ENCODE measurements at places on chromosomes 16 and 17. TPM values are rescaled to one million over a fixed set of nuclear protein-coding genes. Genes with fewer than 3 reads are reported as not detected.

DNA sequence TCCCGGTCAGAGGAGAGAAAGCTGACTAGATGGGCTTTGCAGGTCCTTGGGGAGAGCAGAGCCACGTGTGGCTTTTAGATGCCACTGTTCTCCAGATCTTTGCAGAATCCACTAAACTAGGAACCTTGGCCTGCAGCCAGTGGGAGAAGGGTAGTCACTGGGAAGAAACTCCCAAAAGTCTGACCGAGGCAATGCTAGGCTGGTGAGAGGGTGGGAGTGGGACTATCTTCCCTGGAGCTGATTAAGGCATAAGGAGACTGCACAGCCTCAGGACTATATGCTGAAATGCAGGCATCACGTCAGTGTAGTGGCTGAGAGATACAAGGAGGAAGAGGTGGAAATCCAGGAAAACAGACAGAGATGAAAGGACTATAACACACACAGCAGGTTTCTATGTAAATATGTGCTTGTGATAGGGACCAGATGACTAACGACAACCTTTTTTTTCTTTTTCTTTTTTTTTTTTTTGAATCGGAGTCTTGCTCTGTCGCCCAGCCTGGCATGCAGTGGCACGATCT is 2.2 kb upstream of the GSDMA start:
- no peaks in the 10 kb centered on the region for H3K27me3 ChIP-seq
- H3K36me3 ChIP-seq: no peaks in the 10 kb centered on the region

GRCh38 chr16:10581507-10581906 is 1.1 kb upstream of the EMP2 start:
- DNase-seq: no peak
- H3K27me3 ChIP-seq: no peaks in the 10 kb centered on the region
- peaks cover 24% of the 10 kb centered on the region for H3K4me1 ChIP-seq
- no peak overlapping the region for H3K27ac ChIP-seq
- no peaks in the 10 kb centered on the region for H3K36me3 ChIP-seq
- H3K4me3 ChIP-seq: no peak overlapping the region

- H3K27me3 ChIP-seq: no peaks in the 10 kb centered on the region
- peaks cover 11% of the 10 kb centered on the region for H3K36me3 ChIP-seq
- H3K27ac ChIP-seq: no peak overlapping the region
- DNase-seq: no peak
These were observed 98.3 kb downstream of the CHD9 start for GRCh38 chr16:53153130-53153529.

DNA sequence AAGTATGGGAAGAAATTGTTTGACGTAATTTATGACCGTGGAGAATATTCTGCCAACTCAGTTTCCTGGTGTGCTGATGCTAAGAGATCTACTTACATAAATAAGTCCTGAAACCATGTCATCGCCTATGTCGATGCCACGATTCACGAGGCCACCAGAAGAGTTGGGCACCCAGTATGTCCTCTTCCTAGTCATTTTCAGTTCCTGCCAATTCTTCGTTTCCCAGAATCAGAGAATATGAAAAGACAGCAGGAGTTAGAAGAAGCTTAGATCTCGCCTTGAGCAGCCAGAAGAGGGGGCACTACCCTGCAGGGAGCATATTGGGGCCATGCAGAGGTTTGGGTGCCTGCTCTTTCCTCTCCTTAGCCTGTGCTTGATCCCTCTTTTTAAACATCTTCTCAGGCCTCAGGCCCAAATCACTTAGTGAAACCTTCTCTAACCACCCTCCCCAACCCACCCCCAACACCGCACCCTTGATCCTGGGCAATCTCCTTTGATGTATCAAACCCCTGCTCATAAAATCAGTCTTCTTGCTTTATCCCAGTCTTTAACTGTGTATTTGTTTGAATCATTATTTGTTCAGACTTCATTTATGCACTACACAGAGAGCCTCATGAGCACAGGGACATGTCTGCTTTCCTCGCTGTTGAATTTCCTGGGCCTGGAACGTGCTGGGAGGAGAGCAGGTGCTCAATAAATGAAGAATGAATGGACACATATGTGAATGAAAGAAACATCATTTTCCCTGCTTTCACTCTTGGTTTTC is 12.2 kb upstream of the LONP2 start:
- no peak for DNase-seq
- H3K27ac ChIP-seq: no peak overlapping the region
- H3K36me3 ChIP-seq: no peaks in the 10 kb centered on the region

DNA sequence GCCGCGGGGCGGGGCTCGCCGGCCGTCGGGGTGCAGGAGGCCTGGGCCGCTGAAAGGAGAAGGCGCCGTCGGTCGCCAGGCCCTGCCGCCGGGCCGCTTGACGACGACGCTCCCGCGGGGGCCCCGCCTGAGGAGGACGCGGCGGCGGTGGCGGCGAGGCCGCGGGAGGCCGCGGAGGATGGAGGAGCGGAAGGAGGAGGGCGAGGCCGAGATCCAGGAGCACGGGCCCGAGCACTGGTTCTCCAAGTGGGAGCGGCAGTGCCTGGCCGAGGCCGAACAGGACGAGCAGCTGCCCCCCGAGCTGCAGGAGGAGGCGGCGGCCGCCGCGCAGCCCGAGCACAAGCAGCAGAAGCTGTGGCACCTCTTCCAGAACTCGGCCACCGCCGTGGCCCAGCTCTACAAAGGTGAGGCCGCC is 430 bp downstream of the HAPSTR1 start:
- H3K27ac ChIP-seq: peak overlapping the region; percentile 88
- H3K4me1 ChIP-seq: peaks cover 32% of the 10 kb centered on the region
- H3K4me3 ChIP-seq: peak overlapping the region; percentile 78
- no peaks in the 10 kb centered on the region for H3K27me3 ChIP-seq
- peaks cover 19% of the 10 kb centered on the region for H3K36me3 ChIP-seq
- no peak for DNase-seq

- H3K27me3 ChIP-seq: no peaks in the 10 kb centered on the region
- no peak for DNase-seq
- peak overlapping the region; percentile 87 for H3K4me3 ChIP-seq
- H3K4me1 ChIP-seq: peaks cover 35% of the 10 kb centered on the region
- H3K27ac ChIP-seq: peak overlapping the region; percentile 92
These were observed 592 bp downstream of the ALDOA start for GRCh38 chr16:30065943-30066760.

The KRTAP4-4 gene
- not detected for polyA plus RNA-seq

The HLF gene
- polyA plus RNA-seq: 0.21 TPM

GRCh38 chr17:44921122-44921882 is 6.0 kb upstream of the GFAP start:
- H3K27me3 ChIP-seq: no peaks in the 10 kb centered on the region
- H3K4me1 ChIP-seq: peaks cover 24% of the 10 kb centered on the region
- no peak for DNase-seq
- peaks cover 7% of the 10 kb centered on the region for H3K36me3 ChIP-seq
- no peak overlapping the region for H3K4me3 ChIP-seq

- no peaks in the 10 kb centered on the region for H3K27me3 ChIP-seq
- H3K4me1 ChIP-seq: no peaks in the 10 kb centered on the region
- DNase-seq: no peak
- no peaks in the 10 kb centered on the region for H3K36me3 ChIP-seq
These were observed 14.2 kb downstream of the IRF8 start for GRCh38 chr16:85913141-85913601.

The FBXO39 gene
- polyA plus RNA-seq: 3.3 TPM

DNA sequence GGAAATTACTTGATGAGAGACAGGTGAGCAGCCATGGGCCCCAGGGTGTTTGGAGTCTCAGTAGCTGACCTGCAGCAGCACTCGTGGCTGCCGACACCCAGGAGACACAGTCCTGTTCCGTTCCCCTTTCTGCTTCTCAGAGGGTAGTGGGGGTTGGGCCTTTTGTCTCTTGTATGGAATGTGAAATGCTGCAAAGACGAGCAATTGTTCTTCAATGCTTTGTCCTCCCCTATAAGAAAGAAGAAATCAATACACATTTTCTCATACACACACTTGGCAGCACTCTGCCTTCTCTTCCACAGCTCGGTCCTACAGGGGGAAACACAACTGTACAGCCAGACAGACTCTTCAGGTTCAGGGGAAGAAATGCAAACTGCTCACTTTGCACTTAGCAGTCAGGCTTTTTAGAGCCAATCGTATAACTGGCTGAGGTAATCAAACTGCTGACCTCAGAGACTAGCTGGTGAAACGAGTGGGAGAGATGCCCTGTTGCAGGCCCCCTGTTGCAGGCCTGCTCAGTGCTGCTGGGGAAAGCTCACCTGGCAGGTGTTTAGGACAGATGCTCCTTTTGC is 96.7 kb downstream of the AATF start:
- H3K27ac ChIP-seq: no peak overlapping the region
- no peak for DNase-seq
- H3K4me1 ChIP-seq: no peaks in the 10 kb centered on the region
- peaks cover 4% of the 10 kb centered on the region for H3K36me3 ChIP-seq
- no peak overlapping the region for H3K4me3 ChIP-seq
- H3K27me3 ChIP-seq: no peaks in the 10 kb centered on the region

The CCL16 gene
- polyA plus RNA-seq: not detected

The ZNF629 gene
- polyA plus RNA-seq: 6.0 TPM

DNA sequence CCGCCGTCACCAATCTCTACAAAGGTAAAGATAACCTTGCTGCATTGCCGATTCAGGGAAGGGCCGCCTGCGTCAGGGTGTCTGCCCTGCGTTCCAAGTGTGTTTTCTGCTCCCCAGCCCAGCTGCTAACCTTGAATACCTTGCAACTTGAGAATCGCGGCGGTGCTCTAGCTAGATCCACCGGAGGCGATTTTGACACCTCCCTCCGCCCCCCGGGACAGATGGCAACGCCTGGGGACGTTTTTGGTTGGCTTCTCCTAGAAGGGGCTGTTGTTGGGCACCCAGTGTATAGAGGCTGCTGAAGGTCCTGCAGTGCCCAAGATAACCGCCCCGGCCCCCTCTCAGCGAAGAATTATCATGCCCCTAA is 1.5 kb downstream of the HAPSTR1 start:
- no peaks in the 10 kb centered on the region for H3K27me3 ChIP-seq
- H3K4me1 ChIP-seq: peaks cover 42% of the 10 kb centered on the region
- DNase-seq: no peak
- peak overlapping the region; percentile 94 for H3K4me3 ChIP-seq
- H3K36me3 ChIP-seq: peaks cover 25% of the 10 kb centered on the region

The USP43 gene
- polyA plus RNA-seq: 2.5 TPM

GRCh38 chr17:76548378-76549214 is 8.8 kb downstream of the PRCD start:
- peak overlapping the region; percentile 0 for H3K4me3 ChIP-seq
- no peak overlapping the region for H3K27ac ChIP-seq
- H3K27me3 ChIP-seq: peaks cover 18% of the 10 kb centered on the region

DNA sequence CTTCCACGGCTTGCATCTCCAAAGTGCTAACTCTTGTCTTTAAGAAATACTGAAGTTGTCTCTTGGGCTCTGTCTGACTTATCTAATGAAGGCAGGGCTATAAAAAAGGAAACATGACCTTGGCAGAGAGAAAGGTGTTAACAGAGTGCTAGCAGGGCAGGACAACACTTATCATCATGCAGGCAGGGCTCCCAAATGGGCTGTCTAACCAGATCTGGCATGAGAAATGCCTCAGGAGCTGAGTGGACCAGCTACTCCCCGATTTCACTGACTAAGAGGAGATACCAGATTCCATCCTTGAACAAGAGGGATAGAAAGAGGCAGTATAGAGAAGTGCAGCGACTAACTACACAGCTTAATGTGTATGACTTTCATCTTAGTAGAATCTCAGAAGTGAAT is 32.6 kb downstream of the PMP22 start:
- no peaks in the 10 kb centered on the region for H3K27me3 ChIP-seq
- no peaks in the 10 kb centered on the region for H3K36me3 ChIP-seq
- no peaks in the 10 kb centered on the region for H3K4me1 ChIP-seq
- no peak for DNase-seq

DNA sequence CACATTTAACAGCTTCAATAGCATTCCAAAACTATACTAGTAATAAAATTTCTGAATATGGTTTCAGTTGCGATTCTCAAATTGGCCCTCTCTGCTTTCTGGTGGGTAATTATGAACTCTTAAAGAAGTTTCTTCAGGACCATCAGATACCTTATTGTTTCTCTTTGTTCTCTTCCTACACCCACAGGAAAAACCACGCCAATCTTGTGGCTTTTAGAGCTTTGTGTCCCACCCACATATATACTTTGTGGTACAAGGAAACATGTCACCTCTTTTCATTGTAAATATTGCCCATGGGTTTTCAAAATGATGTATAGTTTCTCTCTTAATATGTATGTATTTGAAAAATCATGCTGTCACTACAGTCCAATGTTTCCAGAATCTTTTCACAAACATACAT is 12.1 kb downstream of the ABCA9 start:
- no peak overlapping the region for H3K27ac ChIP-seq
- no peaks in the 10 kb centered on the region for H3K4me1 ChIP-seq
- no peaks in the 10 kb centered on the region for H3K36me3 ChIP-seq
- no peak overlapping the region for H3K4me3 ChIP-seq

The SOX9 gene
- polyA plus RNA-seq: 47.3 TPM

DNA sequence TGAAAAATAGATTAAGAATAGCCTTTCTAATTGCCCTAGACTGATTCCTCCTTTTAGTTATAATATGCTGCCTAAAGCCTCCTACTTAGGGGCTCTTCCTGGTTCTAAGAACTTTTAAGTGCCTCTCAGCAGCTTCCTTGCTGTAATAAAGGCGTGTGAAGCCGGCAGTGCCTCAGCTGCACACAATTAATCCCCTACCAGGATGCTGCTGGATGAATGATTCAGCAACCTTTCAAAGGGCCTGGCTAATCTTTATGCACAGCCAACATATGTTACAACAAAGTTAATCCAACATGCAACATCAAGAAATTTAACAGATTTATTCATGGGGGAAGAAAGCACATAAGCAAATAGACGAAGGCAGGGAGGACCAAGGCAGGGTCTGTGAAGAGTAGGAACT is 145.2 kb downstream of the PMP22 start:
- H3K27ac ChIP-seq: no peak overlapping the region
- H3K36me3 ChIP-seq: no peaks in the 10 kb centered on the region
- H3K4me3 ChIP-seq: no peak overlapping the region
- H3K27me3 ChIP-seq: peaks cover 5% of the 10 kb centered on the region
- DNase-seq: no peak

The NUP85 gene
- polyA plus RNA-seq: 66.9 TPM

GRCh38 chr17:52383493-52384100 is 225.1 kb upstream of the CA10 start:
- H3K4me1 ChIP-seq: no peaks in the 10 kb centered on the region
- H3K27ac ChIP-seq: no peak overlapping the region
- no peak overlapping the region for H3K4me3 ChIP-seq
- H3K27me3 ChIP-seq: no peaks in the 10 kb centered on the region

DNA sequence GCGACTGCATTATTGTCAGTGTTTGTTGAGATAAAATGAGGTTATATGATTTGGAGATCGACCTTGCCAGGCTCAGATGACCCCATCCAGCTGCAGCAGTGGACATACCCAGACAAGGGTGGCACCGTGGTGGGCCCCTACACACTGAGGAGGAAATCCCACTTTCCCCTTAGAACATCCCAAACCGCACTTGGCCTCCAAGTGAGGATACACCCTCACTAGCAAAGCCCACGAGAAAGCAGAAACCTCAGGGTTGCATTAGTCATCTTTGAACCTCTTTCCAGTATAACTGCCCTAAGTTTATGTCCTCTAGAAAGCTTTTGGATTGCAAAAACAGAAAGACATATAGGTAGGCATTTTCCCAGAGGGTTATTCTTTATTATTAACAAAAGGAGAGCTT is 101.5 kb downstream of the CLEC16A start:
- H3K27me3 ChIP-seq: no peaks in the 10 kb centered on the region
- H3K27ac ChIP-seq: no peak overlapping the region
- no peak overlapping the region for H3K4me3 ChIP-seq

Measured in keratinocyte (primary cell).